ENCODE measurements at places on chromosomes 2 and 18.
A peak's percentile ranks its signal among the peaks of the same experiment; 100 is the strongest.

- DNase-seq = no peak
Observed at GRCh38 chr2:48092846-48093803, 186.8 kb upstream of the FBXO11 start.

GRCh38 chr18:26536032-26536431 is 12.3 kb downstream of the KCTD1 start:
- peak; percentile 26 for DNase-seq

GRCh38 chr2:45872211-45872610 is 220.7 kb downstream of the PRKCE start:
- DNase-seq = no peak

GRCh38 chr2:220191031-220191430 is 563.6 kb downstream of the SLC4A3 start:
- DNase-seq = no peak

GRCh38 chr2:221571025-221571550 is 1.0 kb downstream of the EPHA4 start:
- peak; percentile 39 for DNase-seq
